Endothelial cell (in vitro differentiated cells): ENCODE measurements at places on chromosomes 7 and 10.

DNA sequence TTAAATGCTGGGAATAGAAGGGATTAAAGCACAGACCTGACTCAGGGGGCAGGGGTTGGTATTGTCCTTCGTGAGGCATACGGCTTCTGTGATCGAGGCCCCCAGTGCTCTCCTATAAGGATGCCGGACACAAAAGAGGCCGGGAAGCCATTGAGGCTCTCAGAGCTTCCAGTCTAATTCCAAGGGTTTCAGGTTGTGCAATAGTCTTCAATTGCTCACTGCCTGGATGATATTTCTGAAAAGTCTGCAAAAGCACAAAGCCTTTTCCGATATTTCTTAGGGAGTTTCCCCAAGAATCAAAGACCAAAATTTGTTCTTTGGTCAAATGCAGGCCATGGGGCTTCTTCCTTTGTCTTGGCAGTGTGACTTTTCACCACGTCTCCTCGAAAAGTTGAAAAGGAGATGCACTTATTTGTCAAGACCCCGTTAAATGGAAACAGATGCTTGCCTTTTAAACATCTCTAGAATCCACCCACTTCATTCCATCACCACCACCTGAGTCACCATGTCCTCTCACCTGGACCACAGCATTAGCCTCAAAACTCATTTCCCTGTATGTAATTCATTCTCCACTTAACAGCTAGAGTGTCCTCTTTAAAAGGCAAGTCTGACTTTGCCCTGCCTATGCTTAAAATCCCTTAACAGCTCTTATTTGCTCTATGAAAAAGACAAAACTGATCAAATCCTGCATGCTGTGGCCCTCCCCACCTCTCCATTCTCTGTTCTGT is 134.8 kb upstream of the NAMPT start:
- DNase-seq, result no peak

GRCh38 chr7:24767878-24768569 is 10.8 kb upstream of the GSDME start:
- DNase-seq, result no peak

DNA sequence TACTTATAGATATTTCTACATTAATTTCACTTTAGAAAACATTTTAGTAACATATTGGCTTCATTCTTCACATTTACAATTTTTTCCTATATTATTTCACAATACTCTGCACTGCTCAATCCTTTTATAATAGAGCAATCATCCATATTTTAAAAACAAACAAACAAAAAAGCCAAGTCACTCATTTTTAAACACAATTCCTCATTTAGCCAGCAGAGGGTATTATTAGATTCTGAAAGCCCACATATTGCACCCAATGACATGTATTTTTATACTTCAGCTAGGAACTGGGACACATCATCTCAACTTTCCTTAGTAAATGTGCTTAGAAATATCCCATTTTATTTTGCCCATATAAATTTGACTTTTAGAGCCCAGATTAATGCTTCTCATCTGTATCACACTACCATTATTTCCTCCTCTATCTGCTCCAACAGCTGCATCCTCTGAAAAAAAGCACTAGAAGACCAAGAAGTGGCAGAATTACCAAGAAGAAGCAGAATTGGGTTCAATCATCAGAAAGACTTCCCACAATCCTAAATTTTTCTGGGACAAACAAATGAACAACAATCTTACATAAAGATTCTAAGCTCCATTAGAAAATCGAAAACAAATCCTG is 29.5 kb downstream of the CTNNA3 start:
- no peak for DNase-seq

GRCh38 chr7:159028508-159029401 is 115.9 kb downstream of the VIPR2 start:
- DNase-seq, result no peak

DNA sequence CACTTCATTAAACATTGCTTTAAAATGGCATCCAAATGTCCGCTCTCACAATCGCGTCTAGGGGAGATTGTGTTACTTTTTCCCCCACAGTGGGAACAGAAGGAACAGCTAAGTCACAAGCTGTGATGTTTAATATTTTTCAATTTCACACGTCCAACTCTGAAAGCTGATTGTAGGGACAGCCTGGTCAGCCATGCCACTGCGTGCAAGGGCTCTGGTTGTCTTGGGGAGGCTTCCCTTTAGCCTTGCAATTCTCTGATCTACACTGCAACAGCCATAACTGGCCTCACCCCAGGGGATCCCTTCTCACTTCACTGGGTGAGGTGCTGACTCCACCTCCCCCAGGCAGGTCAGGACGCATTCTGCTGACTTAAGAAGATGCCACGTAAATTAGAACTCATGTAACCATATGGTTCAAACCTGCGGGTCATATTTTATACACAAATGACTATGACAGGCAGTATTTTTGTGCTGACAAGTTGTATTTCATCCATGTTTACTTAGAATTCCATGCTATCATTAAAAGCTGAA is 425.2 kb upstream of the NFE2L3 start:
- DNase-seq, result no peak

GRCh38 chr10:128710098-128710797 is 584.0 kb upstream of the MKI67 start:
- no peak for DNase-seq

DNA sequence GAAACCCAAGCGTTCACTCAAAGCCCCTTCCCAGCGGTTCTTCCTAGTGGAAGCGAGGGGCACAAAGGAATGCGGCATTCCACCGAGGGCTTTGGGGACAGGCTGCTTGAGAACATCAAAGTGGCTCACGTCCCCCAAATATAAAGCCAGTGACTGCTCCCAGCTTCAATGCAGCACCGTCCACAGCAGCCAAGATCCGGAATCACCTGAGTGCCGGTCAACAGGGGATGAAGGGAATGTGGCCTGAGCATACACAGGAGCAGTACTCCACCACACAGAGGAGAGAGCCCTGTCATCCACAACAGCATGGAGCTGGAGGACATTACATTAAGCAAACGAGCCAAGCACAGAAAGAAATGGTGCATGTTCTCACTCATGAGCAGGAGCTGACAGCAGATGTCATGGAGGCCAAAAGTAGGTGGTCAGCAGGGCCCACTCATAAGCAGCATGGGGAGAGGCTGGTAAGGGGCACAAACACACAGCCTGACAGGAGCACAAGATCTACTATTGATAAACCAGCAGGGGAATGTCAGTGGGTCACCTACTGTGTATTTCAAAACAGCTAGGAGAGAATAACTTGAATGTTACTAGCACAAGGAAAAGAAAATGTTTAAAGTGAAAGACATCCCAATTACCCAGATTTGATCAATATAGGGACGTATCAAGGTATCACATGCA is 79.5 kb downstream of the DIP2C start:
- DNase-seq, result no peak

DNA sequence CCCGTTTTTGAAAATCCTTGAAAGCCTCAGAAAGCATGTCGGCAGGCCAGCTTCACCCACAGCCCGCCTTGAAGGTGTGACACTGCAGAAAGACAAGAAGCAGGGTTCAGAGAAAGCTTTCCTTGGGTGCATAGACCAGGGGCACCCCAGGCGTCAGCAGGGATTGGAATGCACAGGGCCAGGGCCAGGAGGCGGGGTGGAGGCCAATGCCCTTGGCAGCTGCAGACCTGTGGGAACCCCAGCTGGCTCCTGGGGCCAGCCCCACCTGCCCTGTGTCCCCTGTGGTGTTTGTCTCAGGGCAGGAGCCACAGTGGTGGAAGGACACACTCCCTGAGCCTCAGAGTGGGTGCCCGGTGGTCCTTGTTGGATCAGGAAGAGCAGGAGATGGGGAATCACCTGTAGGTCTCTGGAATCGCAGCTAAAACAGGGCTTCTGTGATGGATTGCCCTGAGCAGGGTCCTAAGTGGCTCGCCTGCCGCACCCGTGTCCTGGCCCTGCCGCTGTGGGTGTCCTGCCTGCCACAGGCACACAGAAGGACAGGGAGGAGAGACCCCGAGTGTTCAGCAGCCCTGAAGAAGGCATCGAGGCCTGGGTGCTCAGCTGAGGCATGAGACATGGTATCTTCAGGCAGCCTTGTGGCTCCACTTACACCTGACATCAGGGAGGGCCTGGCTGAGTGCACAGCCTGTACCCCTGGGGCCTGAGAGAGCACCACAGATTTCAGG is 32.5 kb downstream of the ANXA8 start:
- no peak for DNase-seq

DNA sequence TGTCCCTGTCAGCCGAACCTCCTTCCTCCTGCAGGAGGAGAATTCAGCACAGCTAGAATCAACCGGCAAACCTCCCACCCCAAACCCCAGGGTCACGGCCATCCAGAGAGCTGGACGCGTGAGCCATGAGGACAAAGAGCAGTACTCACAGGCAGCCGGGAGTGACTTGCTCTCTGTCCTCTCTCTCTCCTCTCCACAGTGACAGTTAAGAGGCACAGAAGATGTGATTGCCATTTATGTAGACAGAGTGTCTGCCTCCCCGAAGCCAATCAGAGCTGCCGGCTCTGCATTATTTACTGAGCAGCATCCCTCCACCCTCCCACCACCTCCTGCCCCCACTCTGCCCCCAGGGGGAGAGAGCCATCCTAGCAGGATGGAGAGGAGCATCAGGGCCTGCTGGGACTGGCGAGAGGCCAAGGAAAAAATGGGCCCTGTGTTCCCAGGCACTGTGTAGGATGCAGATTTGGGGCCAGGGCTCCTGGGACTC is 4.3 kb downstream of the DDC start:
- no peak for DNase-seq

DNA sequence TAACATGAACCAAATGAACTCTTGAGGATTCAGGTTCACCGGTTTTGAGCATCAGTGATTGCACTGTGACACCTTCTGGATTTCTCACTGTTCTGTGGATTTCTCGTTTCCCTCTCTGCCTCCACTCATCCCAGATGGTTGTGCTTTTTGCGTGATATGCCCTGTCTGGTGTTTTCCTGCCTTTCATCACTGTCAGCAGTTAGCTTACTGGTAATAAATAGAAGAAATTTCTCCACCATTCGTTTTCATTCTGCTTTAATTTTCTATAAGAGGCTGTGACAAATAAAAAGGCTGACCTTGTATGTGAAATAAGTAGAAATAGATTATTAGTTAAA is 16.2 kb downstream of the BPGM start:
- no peak for DNase-seq

GRCh38 chr7:132381742-132382472 is 194.4 kb downstream of the PLXNA4 start:
- no peak for DNase-seq

- no peak for DNase-seq
These were observed 10.4 kb upstream of the TRIM8 start for GRCh38 chr10:102633848-102634247.

GRCh38 chr10:84820120-84820519 is 491.7 kb downstream of the CCSER2 start:
- no peak for DNase-seq

GRCh38 chr10:56255298-56255697 is 105.8 kb downstream of the ZWINT start:
- no peak for DNase-seq

- DNase-seq, result no peak
These were observed 5.6 kb upstream of the IFIT2 start for GRCh38 chr10:89296220-89296648.

DNA sequence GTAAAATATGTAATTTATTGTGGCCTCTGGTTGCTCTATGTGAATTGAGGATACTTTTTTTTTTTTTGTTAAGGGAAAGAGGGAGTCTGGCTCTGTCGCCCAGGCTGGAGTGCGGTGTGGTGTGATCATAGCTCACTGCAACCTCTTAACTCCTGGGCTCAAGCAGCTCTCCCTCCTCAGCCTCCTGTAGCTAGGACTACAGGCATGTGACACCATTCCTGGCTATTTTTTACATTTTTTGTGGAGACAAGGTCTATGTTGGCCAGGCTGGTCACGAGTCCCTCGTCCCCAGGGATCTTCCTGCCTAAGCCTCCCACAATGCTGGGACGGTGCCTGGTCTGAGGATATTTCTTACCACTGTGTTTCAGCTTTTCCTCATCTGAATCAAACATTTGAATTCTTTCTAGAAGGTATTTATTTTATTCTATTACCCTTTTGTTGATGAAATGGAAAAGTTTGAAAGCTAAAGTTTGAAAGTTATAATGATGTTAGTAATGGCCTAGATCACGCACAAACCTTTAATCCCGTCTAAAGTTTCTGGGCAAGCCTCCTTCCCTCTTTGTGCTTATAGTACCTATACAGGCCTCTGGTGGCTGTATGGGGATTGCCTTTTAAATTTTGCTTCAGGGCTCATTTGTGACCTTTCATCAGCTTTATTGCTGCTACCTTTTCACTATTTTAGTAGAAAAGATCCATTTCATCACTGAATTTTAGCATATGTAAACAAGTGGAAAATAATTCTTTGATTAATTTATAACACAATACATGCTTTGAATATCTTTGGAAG is 2.0 kb downstream of the IFRD1 start:
- peak; percentile 17 for DNase-seq

DNA sequence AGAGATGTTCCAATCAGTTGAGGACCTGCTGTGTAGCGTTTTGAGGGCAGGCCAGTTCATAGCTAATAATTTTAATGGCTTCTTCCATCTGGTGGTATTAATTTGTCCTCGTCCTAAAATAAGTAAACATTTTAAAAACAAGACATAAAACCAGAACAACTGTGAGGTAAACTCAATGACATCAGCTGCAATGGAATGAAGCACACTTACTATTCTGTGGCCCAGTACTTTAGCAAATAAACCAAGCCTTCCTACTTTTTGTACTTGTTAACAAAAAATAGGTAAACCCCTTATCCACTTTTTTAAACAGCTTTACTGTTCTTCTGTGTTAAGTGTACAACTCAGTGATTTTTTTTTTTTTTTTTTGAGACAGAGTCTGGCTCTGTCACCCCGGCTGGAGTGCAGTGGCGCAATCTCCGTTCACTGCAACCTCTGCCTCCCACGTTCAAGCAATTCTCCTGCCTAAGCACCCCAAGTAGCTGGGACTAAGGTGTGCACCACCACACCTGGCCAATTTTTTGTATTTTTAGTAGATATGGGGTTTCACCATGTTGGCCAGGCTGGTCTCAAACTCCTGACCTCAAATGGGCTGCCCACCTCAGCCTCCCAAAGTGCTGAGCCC is 28.9 kb upstream of the FZD1 start:
- DNase-seq, result no peak

GRCh38 chr7:3453398-3453797 is 152.3 kb downstream of the SDK1 start:
- DNase-seq, result no peak

GRCh38 chr10:35300063-35300699 is 36.1 kb upstream of the CCNY start:
- DNase-seq, result no peak

- DNase-seq, result no peak
These were observed 92.9 kb downstream of the ZNF467 start for GRCh38 chr7:149680331-149681025.

DNA sequence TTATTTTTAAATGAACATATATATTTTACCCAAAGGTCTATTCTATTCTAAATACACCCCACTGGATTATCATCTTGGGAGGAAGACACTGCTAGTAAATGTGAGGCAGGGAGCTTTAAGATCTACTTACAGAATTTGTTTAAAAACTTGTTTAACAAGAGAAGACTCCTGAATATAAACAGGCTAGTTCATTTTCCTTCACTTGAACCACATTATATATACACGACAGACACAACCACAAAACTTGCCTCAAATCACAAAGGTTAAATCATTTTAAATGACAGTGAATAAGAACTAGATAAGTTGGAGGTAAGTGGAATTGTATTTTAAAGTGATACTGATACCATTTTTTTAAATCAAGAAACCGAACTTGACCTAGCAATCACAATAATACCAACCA is 109.2 kb downstream of the ATE1 start:
- no peak for DNase-seq

- DNase-seq, result no peak
These were observed 140.4 kb upstream of the NPY start for GRCh38 chr7:24143547-24143946.
